MV-4-11 (cell line): ENCODE measurements at places on chromosomes 1 and 21.

GRCh38 chr1:80776266-80776665 is 1024.5 kb upstream of the ADGRL2 start:
- DNase-seq, result no peak

- no peak for DNase-seq
These were observed 12.5 kb downstream of the SLX9 start for GRCh38 chr21:44952116-44952928.

DNA sequence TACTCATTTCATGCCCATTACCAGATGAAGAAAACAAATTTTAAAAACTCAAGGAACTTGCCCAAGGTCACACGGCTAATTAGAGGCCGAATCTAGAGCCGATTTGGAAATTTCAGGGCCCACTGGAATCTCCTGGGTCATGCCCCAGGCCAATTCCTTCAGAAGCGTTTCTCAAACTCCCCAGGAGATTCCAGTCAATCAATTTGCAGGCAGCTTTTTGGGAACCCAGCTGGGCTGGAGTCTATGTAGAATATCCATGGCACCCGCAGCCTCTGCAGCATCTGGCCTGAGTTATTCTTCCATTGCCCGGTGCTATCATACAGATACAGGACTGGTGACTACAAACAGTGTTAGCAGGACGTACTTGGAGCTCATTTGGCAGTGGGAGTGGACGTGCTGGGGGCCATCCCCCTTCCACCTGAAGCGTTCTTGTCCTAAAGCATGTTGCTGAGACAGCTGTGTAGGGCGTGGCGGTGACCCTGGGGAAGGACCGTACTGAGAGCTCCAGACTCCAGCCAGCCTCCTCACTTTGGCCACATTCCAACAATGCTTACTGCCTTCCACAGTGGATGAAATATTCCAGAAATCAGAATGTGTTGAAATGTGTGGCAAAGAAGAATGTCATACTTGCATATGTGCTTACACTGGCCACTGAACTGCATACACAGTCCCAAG is 38.3 kb downstream of the ABCG1 start:
- no peak for DNase-seq

- DNase-seq, result no peak
These were observed 3.9 kb upstream of the C4BPB start for GRCh38 chr1:207084701-207085180.

- DNase-seq, result peak; percentile 100
These were observed 18.6 kb downstream of the AZIN2 start for GRCh38 chr1:33099290-33100118.
